Upper lobe of left lung (tissue), 6 donors: ENCODE measurements at places on chromosomes 4 and X. TPM values are rescaled to one million over a fixed set of nuclear protein-coding genes. Genes with fewer than 3 reads are reported as not detected.

DNA sequence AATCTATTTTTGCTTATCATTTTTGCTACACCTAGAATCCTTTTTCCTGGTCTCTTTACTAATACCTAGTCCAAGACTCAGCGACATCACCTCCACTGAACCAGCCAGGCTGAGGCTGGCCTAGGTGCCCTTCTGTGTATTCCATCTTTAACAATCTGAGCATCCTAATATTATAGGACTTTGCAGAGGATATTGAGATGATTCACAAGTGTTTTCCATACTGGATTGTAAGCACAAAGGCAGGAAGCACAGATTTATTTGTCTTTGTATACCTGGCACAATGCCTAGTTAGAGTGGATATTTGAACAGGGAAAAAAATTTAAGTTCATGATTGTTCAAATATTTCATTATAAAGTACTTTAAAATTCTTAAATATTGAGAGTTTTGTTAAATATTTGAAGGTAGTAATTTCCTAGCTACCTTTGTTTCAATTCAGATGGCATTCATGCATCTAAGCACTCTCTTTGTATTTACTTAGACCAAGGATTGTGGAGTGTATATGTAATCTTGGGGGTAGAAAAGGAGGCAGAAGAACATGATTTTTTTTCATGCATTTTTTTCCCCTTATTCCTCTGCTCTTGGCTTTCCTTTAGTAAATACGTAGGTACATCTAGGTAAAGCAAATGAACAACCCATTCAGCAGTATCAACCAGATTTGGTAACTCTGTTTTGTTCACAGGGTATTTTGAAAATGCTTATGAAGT, 18.4 kb downstream of the SMARCA5 start:
- H3K27ac ChIP-seq: no peak overlapping the region
- H3K4me1 ChIP-seq: peaks cover 20% of the 10 kb centered on the region
- DNase-seq: no peak
- no peak overlapping the region for H3K4me3 ChIP-seq
- H3K27me3 ChIP-seq: no peaks in the 10 kb centered on the region
- H3K36me3 ChIP-seq: peaks cover 44% of the 10 kb centered on the region

DNA sequence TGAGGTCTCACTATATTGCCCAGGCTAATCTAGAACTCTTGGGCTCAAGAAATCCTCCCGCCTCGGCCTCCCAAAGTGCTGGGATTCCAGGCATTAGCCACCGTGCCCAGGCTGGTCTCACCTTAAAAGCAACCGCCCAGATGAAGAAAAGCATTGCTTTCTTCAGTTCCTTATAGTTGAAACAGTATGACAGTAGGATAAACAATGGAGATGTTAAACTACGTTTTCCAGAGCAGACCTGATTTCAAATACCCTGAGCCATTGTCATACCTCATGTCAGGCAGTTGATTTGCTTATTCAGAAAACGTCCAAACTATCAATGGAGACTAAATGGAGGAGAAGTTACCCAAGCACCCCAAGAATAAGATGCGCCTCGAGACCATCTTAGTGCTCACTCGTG, 26.3 kb upstream of the TMEM131L start:
- H3K4me3 ChIP-seq: no peak overlapping the region
- no peaks in the 10 kb centered on the region for H3K36me3 ChIP-seq
- no peaks in the 10 kb centered on the region for H3K27me3 ChIP-seq
- no peak overlapping the region for H3K27ac ChIP-seq
- no peak for DNase-seq

DNA sequence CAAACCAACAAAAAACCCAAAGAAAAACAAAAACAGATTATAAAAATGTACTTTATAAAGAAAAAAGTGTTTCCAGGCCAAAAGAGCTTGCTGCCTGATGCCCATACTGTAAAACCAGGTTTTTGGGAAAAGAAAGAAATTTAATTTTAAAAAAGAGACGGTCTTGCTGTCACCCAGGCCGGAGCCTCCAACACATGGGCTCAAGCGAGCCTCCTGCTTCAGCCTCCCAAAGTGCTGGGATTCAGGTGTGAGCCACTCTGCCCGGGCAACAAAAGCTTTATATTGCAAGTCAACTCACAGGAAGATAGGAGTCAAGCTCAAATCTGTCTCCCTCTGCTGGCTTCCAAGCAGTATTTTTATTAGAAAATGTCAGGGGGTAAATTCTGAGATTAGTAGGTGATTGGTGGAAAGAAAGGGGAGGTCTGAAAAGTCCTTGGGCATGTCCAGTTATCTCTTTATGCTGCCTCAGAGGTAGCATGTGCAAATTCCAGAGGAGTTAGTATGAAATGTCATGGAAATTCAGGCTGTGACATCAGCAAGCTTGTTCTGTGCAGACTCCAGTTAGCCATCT, 39.4 kb downstream of the MGST2 start:
- H3K4me1 ChIP-seq: no peaks in the 10 kb centered on the region
- no peaks in the 10 kb centered on the region for H3K27me3 ChIP-seq
- H3K27ac ChIP-seq: no peak overlapping the region
- H3K36me3 ChIP-seq: peaks cover 42% of the 10 kb centered on the region

Gene GEMIN8
- 15.6 TPM for total RNA-seq

DNA sequence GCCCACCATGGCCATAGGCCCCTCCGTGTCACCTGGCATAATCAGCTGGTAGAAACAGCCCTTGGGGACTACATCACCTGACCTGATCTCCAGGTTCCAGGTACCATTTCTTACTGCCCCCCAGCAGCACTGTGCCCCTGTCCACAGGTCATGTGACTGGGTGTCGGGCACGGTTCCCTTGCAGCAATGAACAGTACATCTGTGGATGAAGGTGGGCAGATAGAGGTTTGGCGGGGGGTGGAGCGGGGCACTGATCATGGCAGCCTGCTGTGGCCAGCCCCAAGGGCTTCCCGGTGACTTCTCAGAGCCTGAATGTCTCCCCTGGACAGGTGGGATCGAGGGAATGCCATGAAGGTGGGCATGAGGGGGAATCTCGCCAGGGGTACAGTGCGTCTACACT, 37.8 kb downstream of the TRMT44 start:
- no peak for DNase-seq
- H3K27me3 ChIP-seq: no peaks in the 10 kb centered on the region
- H3K4me3 ChIP-seq: no peak overlapping the region
- H3K36me3 ChIP-seq: peaks cover 33% of the 10 kb centered on the region

GRCh38 chr4:41693629-41694028, 54.9 kb downstream of the PHOX2B start:
- H3K4me3 ChIP-seq: no peak overlapping the region
- H3K27ac ChIP-seq: no peak overlapping the region

DNA sequence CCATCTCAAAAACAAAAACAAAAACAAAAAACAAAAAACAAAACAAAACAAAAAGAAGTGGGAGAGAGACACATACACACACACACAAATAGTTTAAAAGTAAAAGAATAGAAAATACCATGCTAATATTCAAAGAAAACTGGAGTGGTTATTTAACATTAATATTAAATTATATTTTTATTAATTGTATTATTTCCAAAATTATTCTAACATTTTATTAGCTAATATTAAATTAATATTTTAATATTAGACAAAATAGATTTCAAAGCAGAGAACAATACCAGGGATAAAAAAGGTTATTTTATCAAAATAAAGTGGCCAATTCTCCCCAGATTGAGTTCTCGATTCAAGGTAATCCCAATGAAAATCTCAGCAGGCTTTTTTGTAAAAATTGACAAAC, 90.9 kb downstream of the NAT8L start:
- H3K27ac ChIP-seq: no peak overlapping the region
- H3K4me1 ChIP-seq: no peaks in the 10 kb centered on the region
- H3K36me3 ChIP-seq: no peaks in the 10 kb centered on the region
- no peak overlapping the region for H3K4me3 ChIP-seq
- no peaks in the 10 kb centered on the region for H3K27me3 ChIP-seq
- DNase-seq: no peak

GRCh38 chr4:2256156-2256731, 5.7 kb downstream of the MXD4 start:
- H3K36me3 ChIP-seq: peaks cover 40% of the 10 kb centered on the region
- H3K4me1 ChIP-seq: peaks cover 76% of the 10 kb centered on the region
- no peaks in the 10 kb centered on the region for H3K27me3 ChIP-seq
- peak; percentile 50 for DNase-seq
- peak overlapping the region; percentile 93 for H3K27ac ChIP-seq
- no peak overlapping the region for H3K4me3 ChIP-seq

Gene CACNA1F
- 2.1 TPM for total RNA-seq

DNA sequence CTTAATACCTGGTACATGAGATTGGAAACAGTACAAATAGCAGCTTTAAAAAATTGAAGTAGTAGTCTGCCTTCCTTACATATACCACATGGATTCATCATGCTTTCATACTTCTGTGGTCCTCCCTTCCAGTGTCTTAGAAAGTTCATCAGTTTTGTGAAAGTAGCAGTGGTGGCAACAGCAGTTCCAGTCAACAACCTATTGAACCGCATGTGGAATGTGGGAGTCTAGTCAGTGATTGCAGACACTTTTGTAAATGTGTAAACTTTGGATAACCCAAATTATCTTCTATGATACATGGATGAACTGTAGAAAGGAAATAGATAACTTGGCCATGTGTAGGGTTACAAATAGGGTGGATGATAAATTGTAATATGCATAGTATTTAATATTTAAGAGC, 34.1 kb downstream of the FNIP2 start:
- H3K27me3 ChIP-seq: no peaks in the 10 kb centered on the region
- H3K36me3 ChIP-seq: no peaks in the 10 kb centered on the region

DNA sequence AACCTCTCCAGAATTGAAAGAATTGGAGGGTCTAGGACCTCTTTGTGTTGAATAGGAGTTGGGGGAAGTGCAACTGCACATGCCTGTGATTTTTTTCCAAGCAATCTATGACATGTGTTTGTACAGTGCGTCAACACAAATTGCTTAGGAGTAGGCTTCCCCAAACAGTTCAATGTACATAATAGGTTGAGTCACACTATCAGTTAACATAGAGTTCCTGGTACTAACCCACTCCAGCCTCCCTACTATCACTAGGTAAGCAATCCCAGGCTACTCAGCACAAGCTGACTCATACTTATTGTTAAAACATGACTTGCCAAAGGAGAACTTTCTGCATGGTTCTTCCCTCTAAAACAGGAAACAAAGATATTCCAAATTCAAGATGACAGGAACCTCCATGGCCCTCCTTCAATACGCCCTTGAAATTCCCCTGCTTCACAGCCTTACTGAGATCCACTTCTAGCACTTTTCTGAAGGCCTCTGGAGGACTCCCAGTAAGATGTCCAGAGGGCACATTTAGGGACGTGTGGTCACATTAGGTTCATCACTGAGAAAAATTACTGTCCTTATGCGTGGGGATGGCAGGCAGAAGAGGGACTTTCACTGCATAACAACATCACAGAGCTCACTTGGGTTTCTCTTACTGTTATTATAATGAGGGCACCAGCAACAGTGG, 8.4 kb upstream of the VSIG1 start:
- no peak for DNase-seq
- no peak overlapping the region for H3K4me3 ChIP-seq
- H3K36me3 ChIP-seq: no peaks in the 10 kb centered on the region

DNA sequence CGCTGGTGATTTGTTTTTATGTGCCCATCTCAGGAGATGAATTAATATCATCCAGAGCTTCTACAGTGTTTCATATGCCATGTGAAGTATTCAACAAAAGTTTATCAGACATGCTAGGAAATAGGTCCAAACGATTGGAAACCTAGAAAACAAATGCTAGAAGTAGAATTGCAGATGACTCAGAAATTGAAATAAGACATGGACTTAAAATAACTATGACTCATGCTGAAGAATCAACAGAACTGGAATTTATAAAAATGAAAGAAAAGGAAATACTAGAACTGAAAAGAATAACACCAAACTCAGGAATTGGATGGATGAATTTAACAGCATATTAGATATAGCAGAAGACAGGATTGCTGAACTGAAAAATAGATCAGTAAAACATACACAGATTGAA, 172.7 kb upstream of the GIMD1 start:
- no peaks in the 10 kb centered on the region for H3K36me3 ChIP-seq
- H3K4me1 ChIP-seq: no peaks in the 10 kb centered on the region
- H3K4me3 ChIP-seq: no peak overlapping the region
- H3K27ac ChIP-seq: no peak overlapping the region
- H3K27me3 ChIP-seq: no peaks in the 10 kb centered on the region
- DNase-seq: no peak

DNA sequence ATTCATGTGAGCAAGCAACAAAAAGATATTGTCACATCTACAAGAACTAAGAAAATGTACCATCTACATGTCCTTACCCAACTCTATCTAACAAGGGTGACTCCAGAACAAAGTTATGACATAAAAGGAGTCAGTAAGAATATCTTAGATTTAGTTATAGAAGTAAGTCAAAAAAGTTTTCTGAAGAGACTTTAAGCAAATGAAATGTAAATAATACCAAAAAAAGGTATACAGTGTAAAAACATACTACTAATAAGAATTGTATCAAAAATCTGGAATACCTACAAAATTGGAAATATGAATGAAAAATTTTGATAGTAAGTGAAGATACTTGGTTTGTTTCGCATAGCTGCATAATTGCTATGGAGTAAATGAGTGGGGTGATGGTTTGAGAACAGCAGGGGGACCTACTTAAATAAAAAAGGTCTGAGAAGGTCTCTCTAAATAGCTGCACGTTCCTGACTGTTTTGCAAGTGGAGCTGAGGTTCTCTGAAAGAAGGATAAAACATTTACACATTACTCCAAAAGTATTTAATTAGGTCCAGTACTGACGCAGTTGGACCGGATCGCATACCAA, 51.0 kb upstream of the ENPP6 start:
- H3K36me3 ChIP-seq: no peaks in the 10 kb centered on the region
- peak overlapping the region; percentile 82 for H3K27ac ChIP-seq

Gene IL13RA1
- 66.6 TPM for total RNA-seq

GRCh38 chrX:148593987-148594386, 93.6 kb downstream of the AFF2 start:
- H3K27me3 ChIP-seq: no peaks in the 10 kb centered on the region
- H3K36me3 ChIP-seq: no peaks in the 10 kb centered on the region
- H3K4me3 ChIP-seq: no peak overlapping the region
- H3K27ac ChIP-seq: no peak overlapping the region

DNA sequence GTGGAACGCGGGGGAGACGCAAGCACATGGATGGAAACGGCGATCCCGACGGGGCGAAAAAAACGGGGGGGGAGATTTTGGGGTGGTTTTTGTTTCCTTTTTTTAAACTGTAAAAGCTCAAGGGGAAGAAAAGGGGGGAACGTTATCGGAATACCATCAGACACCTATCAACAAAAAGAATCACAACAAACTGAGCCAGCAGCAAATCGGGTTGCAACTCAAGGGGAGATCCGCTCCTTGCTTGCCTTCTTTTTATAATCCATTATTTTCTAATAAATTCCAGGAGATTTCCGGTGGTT, 616 bp downstream of the MAML3 start:
- H3K4me1 ChIP-seq: peaks cover 8% of the 10 kb centered on the region
- H3K36me3 ChIP-seq: no peaks in the 10 kb centered on the region
- peak overlapping the region; percentile 99 for H3K27ac ChIP-seq
- no peaks in the 10 kb centered on the region for H3K27me3 ChIP-seq
- DNase-seq: no peak

Gene GCNA
- total RNA-seq: 4.0 TPM

GRCh38 chr4:73477176-73477575, 4.4 kb upstream of the AFM start:
- no peak overlapping the region for H3K4me3 ChIP-seq
- no peak overlapping the region for H3K27ac ChIP-seq
- no peaks in the 10 kb centered on the region for H3K27me3 ChIP-seq
- H3K36me3 ChIP-seq: no peaks in the 10 kb centered on the region

Gene IL2RG
- 43.8 TPM for total RNA-seq

Gene XAGE1B
- not detected for total RNA-seq
